Fibroblast of lung (primary cell): ENCODE measurements at places on chromosomes 2 and 18.
A peak's percentile ranks its signal among the peaks of the same experiment; 100 is the strongest.

- DNase-seq: no peak
- peak overlapping the region; percentile 52 for H3K27ac ChIP-seq
- H3K36me3 ChIP-seq: peaks cover 29% of the 10 kb centered on the region
- H3K4me3 ChIP-seq: no peak overlapping the region
Measured at GRCh38 chr2:105379741-105380186, 19.1 kb downstream of the FHL2 start.

DNA sequence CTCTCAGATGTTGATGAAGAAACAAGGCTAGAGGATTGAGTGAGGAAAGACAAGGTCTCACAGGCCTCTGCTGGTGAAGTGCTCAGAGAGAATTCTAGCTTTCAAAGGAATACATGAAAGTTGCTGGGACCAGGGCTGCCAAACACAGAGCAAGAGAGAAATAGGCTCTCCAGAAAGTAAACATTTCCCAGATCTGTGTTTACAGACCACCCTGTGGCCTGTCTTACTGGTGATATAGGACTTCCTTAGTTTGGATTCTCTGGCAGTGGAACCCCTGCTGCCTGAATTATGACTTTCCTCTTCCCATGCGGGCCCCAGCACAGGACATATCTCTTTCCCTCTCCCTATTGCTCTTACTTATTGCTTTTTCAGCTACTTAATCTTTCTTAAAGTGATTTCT lies 64.5 kb downstream of the TACR1 start:
- DNase-seq: peak; percentile 8
- H3K27me3 ChIP-seq: no peaks in the 10 kb centered on the region
- no peak overlapping the region for H3K27ac ChIP-seq
- H3K4me1 ChIP-seq: peaks cover 2% of the 10 kb centered on the region
- H3K4me3 ChIP-seq: no peak overlapping the region

GRCh38 chr2:75458201-75458600 lies 102.5 kb downstream of the EVA1A start:
- H3K27ac ChIP-seq: no peak overlapping the region
- H3K36me3 ChIP-seq: no peaks in the 10 kb centered on the region
- no peaks in the 10 kb centered on the region for H3K4me1 ChIP-seq
- DNase-seq: no peak
- no peak overlapping the region for H3K4me3 ChIP-seq

DNA sequence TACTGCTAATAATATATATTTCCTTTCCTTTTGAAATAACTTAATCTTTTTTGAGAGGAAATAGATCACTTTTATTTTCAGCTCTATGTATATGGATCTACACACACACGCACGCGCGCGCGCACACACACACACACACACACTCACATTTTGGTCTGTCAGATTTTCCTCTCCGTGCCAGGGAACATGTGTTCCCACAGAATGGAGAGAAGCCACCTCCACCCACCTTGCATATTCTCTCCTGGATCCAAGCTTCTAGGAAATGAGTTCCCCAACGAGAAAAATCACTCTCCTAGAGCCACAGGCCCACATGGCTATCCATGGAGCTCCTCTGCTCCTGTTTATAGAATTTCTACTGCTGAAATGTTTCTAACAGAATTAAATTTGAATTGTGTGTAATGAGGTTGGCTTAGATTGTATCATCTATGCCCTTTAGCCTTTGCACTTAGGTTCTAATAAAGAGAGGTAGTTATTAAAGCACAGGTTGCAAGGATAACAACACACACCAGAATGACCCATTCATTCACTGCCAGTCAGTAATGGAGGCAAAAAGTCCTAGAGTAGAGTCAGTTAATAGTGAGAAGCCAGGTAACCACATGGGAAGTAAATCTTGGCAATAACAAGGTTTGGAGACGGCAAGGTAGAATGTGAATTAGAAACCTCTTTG lies 19.7 kb downstream of the IFIH1 start:
- H3K27me3 ChIP-seq: no peaks in the 10 kb centered on the region
- no peak overlapping the region for H3K27ac ChIP-seq
- H3K4me1 ChIP-seq: no peaks in the 10 kb centered on the region
- H3K4me3 ChIP-seq: no peak overlapping the region
- DNase-seq: no peak
- H3K36me3 ChIP-seq: no peaks in the 10 kb centered on the region

DNA sequence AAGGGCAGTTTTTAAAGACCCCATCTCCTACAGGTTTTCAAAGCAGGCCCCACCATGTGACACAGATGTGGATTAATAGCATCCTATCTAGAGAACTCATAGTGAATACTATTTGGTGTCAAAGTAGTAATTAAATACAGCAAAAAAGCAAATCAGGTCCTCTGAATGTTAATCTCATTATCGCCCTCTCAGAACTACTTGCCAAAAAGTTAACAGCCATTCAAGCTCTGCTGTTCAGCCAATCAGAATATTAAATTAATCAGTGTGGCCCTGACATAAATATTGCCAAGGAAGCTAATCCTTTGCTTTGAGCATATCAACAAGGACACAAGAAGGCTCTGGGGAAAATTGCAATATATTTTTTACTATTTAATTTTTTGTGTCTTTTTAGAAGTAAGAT lies 428.9 kb upstream of the SOX11 start:
- no peak overlapping the region for H3K27ac ChIP-seq
- no peaks in the 10 kb centered on the region for H3K4me1 ChIP-seq
- no peaks in the 10 kb centered on the region for H3K36me3 ChIP-seq
- H3K27me3 ChIP-seq: no peaks in the 10 kb centered on the region
- H3K4me3 ChIP-seq: no peak overlapping the region
- no peak for DNase-seq

- no peak overlapping the region for H3K27ac ChIP-seq
- H3K4me3 ChIP-seq: no peak overlapping the region
- H3K36me3 ChIP-seq: no peaks in the 10 kb centered on the region
Measured at GRCh38 chr18:42340423-42341009, 385.5 kb downstream of the PIK3C3 start.

DNA sequence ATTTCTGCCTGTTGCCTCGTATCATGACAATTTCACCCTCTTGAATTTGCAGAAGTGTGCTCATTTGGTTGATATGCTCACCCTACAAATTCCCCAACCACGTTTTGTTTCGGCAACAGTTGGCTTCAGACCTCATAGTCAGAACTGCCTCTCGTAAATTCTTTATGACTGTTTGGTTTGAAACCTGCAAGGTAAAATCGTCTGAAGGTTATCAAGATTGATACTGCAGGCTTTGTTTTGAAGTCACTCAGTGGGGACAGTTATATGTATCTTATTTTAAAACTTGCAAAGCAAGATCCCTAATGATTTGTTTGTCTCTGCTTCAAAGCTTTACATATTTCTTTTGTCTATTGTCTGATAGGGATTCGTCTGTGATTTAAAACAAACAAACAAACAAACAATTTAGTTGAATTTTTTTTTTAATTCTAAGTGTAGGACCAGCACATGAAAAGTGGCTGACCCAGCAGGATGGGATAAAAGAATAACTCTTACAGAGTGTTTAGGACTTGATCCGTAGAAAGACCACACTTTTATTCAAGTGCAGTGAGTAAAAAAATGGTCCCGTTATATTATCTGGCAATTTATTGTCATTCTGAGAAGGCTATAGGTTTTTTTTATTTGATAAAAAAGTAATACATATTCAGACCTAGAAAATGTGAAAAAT lies 45.7 kb upstream of the MYCN start:
- no peaks in the 10 kb centered on the region for H3K36me3 ChIP-seq
- no peak for DNase-seq
- H3K27ac ChIP-seq: no peak overlapping the region
- H3K4me1 ChIP-seq: no peaks in the 10 kb centered on the region

DNA sequence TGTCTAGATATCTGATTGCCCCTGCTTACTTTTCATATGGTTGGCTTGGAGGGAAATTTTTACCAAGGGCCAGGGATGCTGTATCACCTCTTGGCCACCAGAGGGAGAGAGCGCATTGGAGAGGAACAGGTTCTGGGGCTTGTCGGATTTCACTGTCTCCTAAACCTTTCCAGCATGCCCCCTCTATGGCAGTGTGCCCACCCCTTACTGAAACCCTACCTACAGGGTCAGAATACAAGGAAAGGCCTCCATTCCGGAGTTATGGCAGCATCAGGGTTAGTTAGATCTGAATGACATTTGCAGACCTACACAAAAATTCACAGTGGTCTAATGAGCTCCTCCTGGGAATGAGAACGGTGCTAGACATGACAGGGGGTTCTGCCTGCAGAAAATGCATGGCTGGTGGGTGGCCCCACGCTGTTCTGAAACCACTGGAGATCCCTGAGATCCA lies 5.8 kb downstream of the SLC14A2 start:
- peaks cover 11% of the 10 kb centered on the region for H3K27me3 ChIP-seq
- peaks cover 7% of the 10 kb centered on the region for H3K4me1 ChIP-seq
- peak; percentile 25 for DNase-seq
- no peak overlapping the region for H3K27ac ChIP-seq
- H3K4me3 ChIP-seq: no peak overlapping the region
- H3K36me3 ChIP-seq: no peaks in the 10 kb centered on the region

DNA sequence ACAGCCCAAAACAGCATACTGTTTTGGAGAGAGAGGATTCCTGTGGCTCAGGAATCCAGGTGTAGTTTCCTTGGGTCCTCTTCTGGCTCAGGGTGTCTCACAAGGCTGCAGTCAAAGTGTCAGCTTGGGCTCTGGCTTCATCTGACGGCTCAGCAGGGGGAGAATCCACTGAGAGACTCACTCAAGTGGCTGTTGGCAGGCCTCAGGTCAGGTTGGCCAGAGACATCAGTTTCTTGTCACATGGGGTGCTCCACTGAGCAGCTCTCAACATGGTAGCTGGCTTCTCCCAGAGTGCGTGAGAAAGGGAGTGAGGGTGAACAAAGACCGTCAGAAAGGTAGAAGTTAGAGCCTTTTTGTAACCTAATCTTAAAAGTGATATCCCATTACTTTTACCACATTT lies 168.4 kb downstream of the SOCS6 start:
- no peaks in the 10 kb centered on the region for H3K36me3 ChIP-seq
- no peak overlapping the region for H3K4me3 ChIP-seq
- H3K27me3 ChIP-seq: no peaks in the 10 kb centered on the region
- no peak for DNase-seq

GRCh38 chr2:190802626-190803209 lies 77.9 kb upstream of the GLS start:
- no peak overlapping the region for H3K27ac ChIP-seq
- DNase-seq: no peak
- H3K4me3 ChIP-seq: no peak overlapping the region
- H3K27me3 ChIP-seq: no peaks in the 10 kb centered on the region
- H3K4me1 ChIP-seq: no peaks in the 10 kb centered on the region
- H3K36me3 ChIP-seq: no peaks in the 10 kb centered on the region

GRCh38 chr2:239829326-239829725 lies 195.8 kb downstream of the NDUFA10 start:
- H3K36me3 ChIP-seq: no peaks in the 10 kb centered on the region

- DNase-seq: no peak
- H3K27me3 ChIP-seq: no peaks in the 10 kb centered on the region
- H3K4me3 ChIP-seq: no peak overlapping the region
- H3K36me3 ChIP-seq: no peaks in the 10 kb centered on the region
- H3K4me1 ChIP-seq: peaks cover 14% of the 10 kb centered on the region
Measured at GRCh38 chr2:227507963-227508362, 36.0 kb downstream of the AGFG1 start.

DNA sequence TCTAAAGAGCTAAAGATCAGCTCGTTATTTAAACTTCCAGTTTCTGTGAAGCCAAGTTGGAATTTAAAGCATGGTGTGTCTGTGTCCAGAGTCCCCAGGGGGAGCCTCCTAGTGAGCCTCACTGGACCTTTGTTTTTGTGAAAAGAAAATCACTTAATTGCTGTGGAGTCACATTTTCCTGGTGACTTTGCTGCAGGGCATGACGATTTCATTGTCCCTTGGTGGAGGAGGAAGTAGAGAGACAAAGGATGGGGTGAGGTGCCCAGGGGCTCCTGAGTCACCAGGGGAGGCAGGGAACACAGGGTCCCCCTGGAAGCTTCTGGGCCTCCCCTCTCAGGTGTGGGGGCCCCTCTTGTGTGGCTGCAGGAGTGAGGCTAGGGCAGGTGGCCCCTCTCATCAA lies 19.7 kb downstream of the ATP6V1C2 start:
- DNase-seq: no peak
- H3K4me3 ChIP-seq: no peak overlapping the region
- no peaks in the 10 kb centered on the region for H3K36me3 ChIP-seq
- H3K27ac ChIP-seq: no peak overlapping the region
- H3K4me1 ChIP-seq: no peaks in the 10 kb centered on the region
- H3K27me3 ChIP-seq: no peaks in the 10 kb centered on the region

DNA sequence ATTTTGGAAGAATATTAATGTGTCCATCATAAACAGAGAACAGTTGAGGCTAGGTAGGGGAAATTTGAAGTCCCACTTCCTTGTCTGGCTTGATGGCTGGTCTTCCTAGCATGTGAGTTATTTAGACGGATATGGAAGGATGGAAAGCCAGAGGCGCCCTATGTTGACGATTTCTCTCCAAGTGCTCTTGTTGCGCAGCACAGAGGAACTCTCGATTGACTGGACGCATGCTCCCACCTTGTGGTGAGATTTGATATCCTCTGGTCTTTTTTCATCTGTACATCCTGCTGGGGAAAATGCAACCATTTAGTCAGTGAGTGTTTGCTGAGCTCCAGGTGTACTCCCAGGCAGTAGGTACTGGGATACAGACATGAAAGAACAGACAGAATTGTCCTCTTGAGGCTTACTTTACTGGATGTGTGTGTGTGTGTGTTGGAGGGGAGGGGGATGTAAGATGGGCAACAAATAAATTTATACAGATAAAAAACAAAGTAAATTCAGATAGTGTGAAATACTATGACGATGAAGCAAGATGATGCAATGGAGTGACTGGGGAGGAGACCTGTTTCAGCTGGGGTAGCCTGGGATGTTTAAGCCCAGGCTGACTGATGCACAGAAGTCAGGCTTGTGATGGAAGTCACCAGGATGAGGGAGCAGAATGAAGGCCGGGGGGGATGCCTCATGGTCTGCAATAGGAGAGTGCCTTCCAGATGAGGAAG lies 137.2 kb downstream of the TRIM43 start:
- no peaks in the 10 kb centered on the region for H3K36me3 ChIP-seq
- H3K27me3 ChIP-seq: no peaks in the 10 kb centered on the region
- no peaks in the 10 kb centered on the region for H3K4me1 ChIP-seq
- no peak overlapping the region for H3K4me3 ChIP-seq
- DNase-seq: peak; percentile 93

DNA sequence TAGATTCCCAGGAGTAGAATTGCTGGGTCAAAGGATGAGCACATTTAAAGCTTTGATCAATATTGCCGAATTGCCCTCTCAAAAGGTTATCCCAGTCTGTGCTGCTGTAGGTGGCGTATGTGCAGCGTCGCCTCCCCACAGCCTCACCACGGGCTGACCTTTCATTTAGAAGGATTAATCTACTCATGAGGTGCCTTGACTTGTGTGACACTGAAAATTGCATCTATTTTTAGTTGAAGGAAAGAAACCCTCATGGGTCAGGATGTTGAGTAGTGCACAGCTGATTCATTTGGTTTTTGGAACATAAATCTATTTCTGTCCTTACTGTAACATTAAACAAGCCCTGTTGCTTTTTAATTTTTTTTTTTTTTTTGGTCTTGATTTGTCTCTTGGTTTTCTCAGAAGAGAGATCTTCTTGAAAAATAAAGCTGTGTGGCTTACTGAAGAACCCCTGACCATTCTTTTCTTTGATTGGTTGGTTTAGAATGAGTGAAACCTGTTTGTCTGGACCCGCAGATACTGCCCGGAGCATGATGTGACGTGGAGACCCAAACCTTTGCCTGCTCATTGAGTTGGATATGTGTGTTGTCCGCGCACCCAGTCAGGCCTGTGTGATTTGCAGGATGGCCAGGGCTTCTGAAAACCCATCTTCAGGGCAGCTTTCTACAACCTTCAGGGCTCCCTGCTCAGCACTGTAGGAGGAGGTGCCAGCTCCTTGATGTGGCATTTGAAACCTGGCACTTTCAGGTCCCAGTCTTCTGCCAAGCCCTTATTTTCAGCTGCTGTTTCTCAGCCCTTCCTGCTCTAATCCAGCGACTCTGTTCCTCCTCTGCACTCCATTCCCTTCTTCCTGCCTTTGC lies 61.0 kb downstream of the LPIN1 start:
- H3K27ac ChIP-seq: no peak overlapping the region
- no peaks in the 10 kb centered on the region for H3K27me3 ChIP-seq
- peak; percentile 8 for DNase-seq
- no peak overlapping the region for H3K4me3 ChIP-seq
